ENCODE measurements at places on chromosomes 6 and 20.
A peak's percentile ranks its signal among the peaks of the same experiment; 100 is the strongest.

- DNase-seq, result no peak
Measured at GRCh38 chr6:151060096-151060765, 179.5 kb upstream of the AKAP12 start.

GRCh38 chr20:62420846-62421715 lies 6.3 kb downstream of the RBBP8NL start:
- DNase-seq, result no peak

DNA sequence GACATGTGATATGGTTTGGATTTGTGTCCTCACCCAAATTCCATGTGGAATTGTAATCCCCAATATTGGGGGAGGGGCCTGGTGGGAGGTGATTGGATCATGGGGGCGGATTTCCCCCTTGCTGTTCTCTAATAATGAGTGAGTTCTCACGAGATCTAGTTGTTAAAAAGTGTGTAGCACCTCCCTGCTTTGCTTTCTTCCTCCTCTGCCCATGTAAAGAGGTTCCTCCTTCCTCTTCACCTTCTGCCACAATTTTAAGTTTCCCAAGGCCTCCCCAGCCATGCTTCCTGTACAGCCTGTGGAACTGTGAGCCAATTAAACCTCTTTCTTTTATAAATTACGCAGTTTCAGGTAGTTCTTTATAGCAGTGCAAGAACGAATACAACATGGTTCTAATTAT lies 2.1 kb upstream of the ZNF451 start:
- no peak for DNase-seq

DNA sequence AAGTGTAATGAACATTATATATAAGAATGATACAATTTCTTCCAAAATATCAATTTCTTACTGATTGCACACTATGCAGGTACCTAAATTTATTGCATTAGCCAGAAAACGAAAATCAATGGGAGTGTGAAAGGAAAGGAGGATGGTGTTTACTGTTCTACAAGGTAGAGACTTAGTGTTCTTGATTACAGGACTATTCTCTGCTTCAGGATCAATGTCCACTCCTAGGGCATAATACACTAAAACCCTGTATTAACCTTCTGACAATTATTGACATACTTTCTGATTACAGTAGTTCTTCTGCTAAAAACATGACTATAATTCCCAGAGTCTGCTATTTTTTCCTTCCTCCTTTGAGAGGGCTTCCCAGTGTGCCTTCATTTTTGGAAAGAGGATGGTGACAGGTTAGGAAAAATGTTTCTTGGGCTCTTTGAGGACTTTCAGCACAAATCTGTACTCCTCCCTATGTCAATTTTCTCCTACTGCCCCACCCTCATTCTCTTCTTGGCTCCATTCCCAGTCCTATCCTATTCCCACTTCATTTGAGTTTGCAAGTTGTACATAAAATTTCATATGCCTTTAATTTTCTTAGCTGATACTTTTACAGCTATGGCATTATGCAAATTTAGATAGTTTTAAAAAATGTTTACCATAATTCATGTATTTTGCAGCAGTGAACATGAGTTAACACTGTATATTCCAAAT lies 278.9 kb downstream of the CENPW start:
- no peak for DNase-seq

DNA sequence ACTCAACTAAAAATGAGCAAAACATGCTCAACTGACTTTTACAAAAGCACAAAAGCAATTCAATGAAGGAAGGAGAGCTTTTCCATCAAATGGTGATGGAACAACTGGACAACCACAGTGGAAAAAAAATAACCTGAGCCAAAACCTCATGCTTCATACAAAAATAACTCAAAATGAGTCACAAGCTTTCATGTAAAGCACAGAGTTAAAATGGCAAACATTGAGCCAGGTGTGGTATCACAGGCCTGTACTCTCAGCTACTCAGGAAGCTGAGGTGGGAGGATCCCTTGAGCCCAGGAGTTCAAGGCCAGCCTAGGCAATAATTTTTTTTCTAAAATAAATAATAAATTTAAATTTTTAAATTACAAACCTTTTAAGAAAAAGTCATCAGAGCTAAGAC lies 18.4 kb upstream of the HLA-G start:
- no peak for DNase-seq

- peak; percentile 94 for DNase-seq
Measured at GRCh38 chr20:37516811-37517750, 4.0 kb upstream of the NNAT start.

- peak; percentile 85 for DNase-seq
Measured at GRCh38 chr6:33746651-33747100, at the start of gene IP6K3. TSS of gene IP6K3 (minus strand) at chr6:33746905. CDS start at chr6:33735476, 11,429 bp downstream.

DNA sequence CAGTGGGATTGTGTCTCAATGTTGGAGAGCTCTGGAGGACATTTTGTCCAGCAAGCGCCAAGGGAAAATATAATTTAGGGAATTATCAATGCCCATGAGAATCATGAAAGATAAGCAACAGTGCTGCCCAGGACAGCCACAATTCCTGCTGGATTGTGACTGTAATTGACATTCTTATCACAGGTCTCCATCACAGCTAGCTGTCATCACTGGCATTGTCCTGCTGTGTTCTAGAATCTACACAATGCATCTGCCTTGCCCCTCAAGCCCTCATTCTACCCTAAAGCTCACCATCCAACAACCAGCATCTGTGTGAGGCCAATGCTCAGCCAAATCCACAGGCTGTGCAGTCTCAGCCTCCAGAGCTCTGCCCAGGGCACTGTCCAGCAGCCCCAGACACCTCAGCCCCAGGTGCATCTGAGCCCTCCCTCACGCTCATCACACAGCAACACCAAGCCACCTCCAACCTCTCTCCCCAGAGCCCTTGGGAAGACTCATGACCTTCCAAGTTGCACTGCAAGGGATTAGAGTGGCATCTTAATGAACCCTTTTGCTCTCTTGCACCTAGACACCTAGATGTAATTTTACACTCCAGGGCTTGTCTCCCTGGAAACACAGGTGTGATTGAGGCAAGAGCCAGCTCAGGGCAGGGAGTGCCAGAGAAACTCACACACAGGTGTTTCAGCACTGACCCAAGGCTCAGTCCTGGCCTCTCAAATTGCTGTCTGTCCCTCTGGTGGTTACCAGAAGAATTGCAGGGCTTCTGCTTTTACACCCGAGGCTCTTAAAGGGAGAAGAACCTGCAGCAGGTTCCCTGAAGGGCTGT lies 85.2 kb upstream of the PHACTR3 start:
- peak; percentile 61 for DNase-seq

GRCh38 chr6:14863902-14864850 lies 381.7 kb upstream of the JARID2 start:
- DNase-seq, result no peak

DNA sequence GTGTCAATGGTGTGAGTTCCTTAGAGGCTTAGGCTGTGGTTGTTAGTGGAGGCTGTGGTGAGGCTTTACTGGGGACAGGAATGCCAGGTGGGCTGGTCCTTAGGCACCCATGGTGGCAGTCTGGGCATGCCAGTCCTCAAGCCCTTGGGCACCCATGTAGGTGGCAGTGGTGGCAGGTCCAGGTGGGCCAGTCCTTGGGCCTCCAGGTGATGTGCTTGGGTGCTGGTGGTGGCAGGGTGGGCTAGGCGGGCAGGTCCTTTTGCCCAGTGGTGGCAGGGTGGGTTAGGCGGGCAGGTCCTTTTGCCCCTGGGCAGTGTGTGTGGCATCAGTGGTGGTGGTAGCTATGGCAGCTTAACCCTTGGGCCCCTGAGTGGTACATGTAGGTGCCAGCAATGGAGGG lies 133.8 kb downstream of the FLRT3 start:
- no peak for DNase-seq

DNA sequence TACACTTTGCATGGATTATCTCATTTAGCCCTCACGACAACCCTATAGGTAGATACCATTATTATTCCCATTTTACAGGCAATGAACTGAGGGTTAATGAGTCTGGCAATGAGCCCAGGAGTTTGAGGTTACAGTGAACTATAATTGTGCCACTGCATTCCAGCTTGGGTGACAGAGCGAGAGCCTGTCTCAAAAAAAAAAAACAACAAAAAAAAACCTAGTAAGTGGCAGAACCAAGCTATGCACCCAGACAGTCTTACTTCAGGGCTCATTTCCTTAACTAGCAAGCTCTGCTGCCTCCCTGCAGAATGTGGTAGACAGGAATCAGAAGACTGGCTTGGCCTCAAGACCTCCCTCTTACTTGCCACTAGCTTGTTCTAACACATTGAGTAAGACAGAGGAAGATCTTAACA lies 71.9 kb upstream of the RREB1 start:
- DNase-seq, result no peak

- DNase-seq, result no peak
Measured at GRCh38 chr6:75378101-75378500, 93.5 kb upstream of the TMEM30A start.

DNA sequence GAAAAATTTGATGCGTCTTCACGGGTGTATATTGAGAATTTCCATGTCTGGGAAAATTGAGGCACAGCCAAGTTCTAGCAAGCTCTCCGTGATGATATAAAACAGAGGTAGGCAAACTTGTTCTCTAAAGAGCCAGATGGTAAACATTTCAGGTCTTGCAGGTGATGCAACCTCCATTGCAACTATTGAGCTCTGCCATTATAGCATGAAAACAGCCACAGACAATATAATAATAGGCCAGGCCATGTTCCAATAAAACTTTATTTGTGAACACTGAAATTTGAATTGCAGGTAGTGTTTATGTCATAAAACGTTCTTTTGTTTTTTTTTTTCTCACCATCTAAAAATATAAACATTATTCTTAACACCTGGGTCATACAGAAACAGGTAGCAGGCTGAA lies 168.2 kb downstream of the ZNF217 start:
- DNase-seq, result no peak

DNA sequence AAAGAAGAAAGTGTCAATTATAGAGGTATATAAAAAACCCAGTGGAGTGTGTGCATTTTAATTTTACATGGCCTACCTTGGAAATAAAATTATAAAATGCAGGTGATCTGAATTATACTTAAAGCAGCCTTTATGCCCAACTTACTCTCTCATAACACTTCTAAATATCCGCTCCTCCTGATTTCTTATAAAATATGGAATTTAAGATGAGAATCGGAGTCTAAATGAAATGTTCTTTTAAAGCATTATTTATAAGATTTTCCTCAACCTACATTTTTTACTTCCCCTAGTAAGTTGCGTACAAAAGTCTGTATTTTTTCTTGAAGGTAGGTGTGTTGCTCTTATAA lies 3.5 kb downstream of the CITED2 start:
- DNase-seq, result no peak

DNA sequence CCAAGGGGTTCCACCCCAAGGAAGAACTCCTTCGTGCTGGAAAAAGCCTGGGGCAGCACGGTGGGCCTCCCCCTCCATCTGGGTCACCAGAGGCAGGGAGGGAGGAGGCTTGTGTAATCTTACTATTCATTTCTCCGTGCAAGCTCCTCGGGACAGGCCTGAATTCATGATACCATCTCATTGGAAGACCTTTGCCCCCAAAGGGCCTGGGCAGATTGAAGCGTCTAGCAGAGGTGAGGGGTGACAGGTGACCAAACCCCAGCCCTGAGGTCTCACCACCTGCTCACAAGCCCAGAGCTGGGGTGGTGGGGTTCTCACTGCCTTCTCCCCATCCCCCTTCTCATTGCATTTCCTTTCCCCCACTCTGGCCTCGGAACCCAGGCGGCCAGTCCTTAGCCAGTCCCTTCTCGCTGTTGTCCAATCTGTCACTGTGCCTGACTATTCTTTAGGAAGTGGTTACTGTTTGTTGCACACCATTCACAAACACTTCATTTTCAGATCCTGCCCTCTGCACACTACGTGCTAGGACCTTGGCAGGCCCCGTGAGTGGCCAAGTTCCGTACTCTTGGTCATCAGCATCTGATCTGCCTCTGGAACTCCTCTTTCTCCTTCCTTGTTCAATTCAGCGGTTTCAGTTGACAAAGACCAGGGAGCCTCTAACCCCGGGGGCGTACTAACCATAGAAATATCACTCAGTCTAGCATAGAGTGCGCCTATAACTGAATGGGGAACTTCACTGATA lies 137.1 kb downstream of the LY86 start:
- DNase-seq, result no peak

- DNase-seq, result no peak
Measured at GRCh38 chr20:46119028-46119546, 973 bp downstream of the CD40 start.

DNA sequence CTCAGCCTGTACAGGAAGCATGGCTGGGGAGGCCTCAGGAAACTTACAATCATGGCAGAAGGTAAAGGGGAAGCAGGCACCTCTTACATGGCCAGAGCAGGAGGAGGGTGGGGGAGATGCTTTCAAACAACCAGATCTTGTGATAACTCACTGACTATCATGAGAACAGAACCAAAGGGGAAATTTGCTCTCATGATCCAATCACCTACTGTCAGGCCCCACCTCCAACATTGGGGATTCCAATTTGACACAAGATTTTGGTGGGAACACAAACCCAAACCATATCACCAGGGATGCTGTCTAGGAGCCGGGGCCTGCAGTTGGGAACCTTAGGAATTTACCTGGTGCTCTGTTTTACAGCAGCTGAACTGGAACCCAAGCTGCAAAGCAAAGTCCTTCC lies 191.1 kb upstream of the CITED2 start:
- no peak for DNase-seq
